ENCODE measurements at places on chromosomes 5 and 9.

DNA sequence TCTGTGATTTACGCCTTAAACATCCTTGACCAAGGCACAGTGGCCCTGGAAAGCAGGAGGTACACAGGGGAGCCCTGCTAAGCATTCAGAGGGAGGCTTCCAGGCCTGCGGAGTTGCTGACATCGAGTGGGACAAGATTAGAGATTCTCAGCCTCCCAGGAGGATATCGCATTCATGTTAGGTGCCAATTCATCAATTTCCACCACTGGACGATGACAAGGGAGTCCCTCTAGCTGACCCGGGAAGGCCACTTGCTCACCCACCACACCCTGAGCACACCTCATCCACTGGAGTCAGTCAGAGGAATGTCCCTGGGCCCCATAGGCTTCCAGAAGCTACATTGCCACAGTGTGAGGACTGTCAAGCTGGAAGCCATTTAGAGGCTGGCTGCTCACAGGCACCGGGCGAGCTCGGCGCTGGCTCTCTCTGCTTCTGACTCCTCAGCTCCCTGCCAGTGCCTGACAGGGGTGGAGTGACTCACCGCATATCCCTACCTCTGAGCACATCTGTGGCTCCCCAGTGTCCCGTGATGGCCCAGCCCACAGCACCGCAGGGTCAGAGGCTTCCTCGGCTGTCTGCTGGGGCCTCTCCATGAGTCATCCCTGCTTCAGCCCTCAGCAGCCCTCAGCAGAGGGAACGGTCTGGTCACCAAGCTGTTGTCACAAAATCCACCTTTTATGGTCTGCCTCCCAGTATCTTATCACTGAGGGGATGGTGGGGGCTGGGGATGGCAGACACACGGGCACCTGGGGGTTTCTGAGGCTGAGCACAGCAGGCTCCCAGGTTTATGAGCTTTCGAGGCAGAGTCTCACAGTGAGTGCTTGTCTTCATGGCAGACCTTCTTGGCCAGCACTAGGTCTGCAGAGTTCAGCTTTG, 117.5 kb downstream of the ZNF608 start:
- no peak for DNase-seq

GRCh38 chr5:140221697-140222223, 46.8 kb downstream of the CYSTM1 start:
- no peak for DNase-seq

DNA sequence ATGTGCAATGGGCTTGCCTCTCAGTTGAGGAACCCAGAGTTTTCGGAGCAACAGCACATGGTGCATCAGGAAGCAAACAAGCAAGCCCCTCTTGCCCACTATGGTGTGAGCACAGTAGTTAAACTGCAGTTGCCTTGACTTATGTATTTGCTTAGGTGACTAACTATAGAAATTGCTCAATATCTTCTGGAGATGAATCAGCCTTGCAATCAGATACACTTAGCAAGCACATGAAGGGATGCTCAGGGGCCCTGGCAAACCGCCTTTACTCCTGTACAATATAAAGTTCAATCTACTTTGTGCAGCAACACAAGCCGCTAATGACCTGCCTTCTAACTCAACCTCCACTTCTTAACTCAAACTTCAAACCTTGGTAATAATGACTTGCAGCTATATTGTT, 581.7 kb upstream of the RIOK2 start:
- DNase-seq, result no peak

GRCh38 chr5:56126487-56127179, 106.5 kb downstream of the ANKRD55 start:
- DNase-seq, result no peak

GRCh38 chr5:150694612-150695011, 6.2 kb downstream of the RBM22 start:
- DNase-seq, result no peak

DNA sequence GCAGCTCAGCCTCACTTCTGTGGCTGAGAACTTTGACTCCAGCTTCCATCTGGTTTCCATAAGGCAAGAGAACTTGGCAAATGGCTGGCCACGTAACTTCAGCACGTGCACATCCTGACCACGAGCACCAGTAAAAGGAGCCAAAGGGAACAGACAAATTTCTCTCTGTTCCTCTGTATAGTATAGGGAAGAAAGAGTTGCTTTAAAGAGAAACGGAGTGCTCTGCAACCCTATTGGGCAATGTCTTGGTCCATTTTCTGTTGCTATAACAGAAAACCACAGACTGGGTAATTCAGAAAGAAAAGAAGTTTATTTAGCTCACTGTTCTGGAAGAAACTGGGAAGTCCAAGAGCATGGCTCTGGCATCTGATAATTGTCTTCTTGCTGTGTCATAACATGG, 558.7 kb downstream of the ACTL7B start:
- no peak for DNase-seq

- DNase-seq, result no peak
These were observed 58.6 kb upstream of the XPA start for GRCh38 chr9:97755618-97756267.

DNA sequence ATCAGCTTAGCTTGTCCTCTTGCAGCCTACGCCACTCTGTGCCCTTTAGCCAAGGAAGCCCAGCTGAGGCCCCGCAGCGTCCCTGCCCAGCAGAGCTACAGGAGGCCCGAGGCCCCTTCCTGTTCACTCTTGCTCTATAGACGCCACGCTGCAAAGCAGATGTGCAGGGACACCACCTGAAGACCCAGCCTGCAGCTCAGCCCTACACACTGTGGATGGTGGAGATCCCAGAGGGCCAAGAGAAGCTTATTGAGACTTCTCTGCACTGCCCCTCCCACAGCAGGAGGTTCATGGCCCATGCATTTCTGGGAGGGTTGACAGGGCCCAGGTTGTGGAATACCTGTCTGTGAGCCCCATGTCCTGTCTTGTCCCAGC, 33.6 kb downstream of the IRF1 start:
- peak; percentile 19 for DNase-seq
